Spleen (tissue), 13 donors: ENCODE measurements at places on chromosomes 7 and 10. TPM values are rescaled to one million over a fixed set of nuclear protein-coding genes. Genes with fewer than 3 reads are reported as not detected.

- H3K27me3 ChIP-seq = no peaks in the 10 kb centered on the region
- no peak for DNase-seq
- no peak overlapping the region for H3K27ac ChIP-seq
These were observed 724.5 kb upstream of the POT1 start for GRCh38 chr7:125654076-125654475.

DNA sequence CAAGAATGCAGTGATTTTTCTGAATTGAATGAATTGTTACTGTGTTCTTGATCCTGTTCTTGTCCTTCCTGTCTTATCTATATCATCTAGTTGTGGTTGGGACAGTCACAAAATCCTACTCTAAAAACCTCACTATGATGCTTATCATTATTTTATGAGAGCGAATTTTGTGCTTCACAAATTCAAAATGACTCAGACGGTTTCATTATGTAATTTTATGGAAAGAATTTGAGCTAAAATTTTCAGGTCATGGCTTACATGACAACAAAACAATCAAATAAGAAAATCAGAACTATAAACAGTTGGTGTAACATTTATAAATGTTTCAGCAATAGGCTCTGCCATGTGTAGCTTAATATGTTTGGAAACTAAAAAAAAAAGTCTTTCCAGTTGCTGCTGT, 6.9 kb downstream of the PRKAR2B start:
- no peaks in the 10 kb centered on the region for H3K27me3 ChIP-seq
- DNase-seq = no peak
- no peak overlapping the region for H3K4me3 ChIP-seq
- peaks cover 1% of the 10 kb centered on the region for H3K4me1 ChIP-seq

DNA sequence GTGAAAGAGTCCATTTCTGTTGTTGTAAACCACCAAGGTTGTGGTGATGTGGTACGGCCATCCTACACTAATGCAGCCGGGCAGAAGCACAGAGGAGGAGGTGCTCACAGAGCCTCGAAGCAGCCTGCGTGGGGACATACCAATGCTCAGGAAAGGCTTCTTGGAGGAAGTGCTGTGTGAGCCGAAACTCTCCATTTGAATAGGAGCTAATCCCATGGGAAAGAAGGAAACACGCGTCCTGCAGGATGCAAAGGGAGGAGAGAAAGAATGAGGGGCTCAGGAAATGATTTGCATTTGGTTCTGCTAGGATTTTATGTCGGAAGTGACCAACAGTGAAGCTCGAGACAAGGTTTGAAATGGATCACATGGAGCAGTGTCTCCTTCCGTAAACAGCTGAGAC, 477.9 kb upstream of the ANKRD30A start:
- H3K27ac ChIP-seq = no peak overlapping the region
- H3K4me3 ChIP-seq = no peak overlapping the region
- DNase-seq = no peak
- no peaks in the 10 kb centered on the region for H3K36me3 ChIP-seq

GRCh38 chr7:103149808-103150180, 895 bp upstream of the NAPEPLD start:
- no peaks in the 10 kb centered on the region for H3K27me3 ChIP-seq
- no peak for DNase-seq
- peaks cover 34% of the 10 kb centered on the region for H3K4me1 ChIP-seq
- H3K27ac ChIP-seq = peak overlapping the region; percentile 99
- no peaks in the 10 kb centered on the region for H3K36me3 ChIP-seq

GRCh38 chr10:101695404-101695890, 477 bp upstream of the FBXW4 start:
- H3K27me3 ChIP-seq = no peaks in the 10 kb centered on the region
- H3K27ac ChIP-seq = peak overlapping the region; percentile 98
- peaks cover 51% of the 10 kb centered on the region for H3K4me1 ChIP-seq
- peak overlapping the region; percentile 67 for H3K4me3 ChIP-seq
- DNase-seq = no peak

DNA sequence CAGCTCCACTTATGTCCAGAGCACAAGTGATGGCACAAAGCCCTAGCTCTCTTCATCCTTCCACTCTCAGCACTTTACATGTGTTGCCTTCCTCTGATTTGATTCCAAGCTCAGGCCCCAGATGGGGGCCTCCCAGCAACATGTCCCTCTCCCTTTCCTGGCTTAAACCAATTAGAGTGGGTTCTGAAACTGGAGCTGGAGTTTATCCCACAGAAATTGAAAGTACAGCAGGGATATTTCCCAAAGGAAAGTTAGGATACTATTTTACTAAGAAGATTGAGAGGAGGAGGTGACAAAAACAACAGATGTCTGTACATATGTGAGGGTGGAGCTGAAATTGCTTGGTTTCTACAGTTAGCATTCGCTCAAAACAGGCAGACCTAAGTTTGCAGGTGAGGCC, 724.6 kb downstream of the AUTS2 start:
- no peaks in the 10 kb centered on the region for H3K27me3 ChIP-seq
- H3K4me1 ChIP-seq = no peaks in the 10 kb centered on the region
- no peak overlapping the region for H3K27ac ChIP-seq
- no peak for DNase-seq
- no peak overlapping the region for H3K4me3 ChIP-seq

DNA sequence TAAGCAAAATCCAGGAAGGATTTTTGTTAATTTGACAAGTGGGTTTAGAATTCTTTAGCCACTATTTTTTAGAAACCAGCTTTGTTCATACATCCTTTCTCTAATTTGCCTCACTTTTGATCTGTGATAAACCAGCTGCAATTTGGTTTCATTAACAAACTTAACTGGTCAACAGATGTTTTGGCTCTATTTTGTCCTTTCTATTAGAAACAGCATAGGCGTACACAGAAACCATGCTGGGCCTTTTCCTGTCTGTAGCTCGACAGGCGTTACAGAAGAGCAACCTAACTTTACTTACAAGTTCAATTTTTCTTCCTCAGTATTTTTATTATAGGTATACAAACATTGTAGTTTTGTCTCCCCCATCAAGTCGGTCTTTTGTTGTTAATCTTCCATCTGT, 28.2 kb downstream of the KAT6B start:
- H3K27me3 ChIP-seq = no peaks in the 10 kb centered on the region
- no peak overlapping the region for H3K4me3 ChIP-seq
- H3K27ac ChIP-seq = peak overlapping the region; percentile 55
- no peaks in the 10 kb centered on the region for H3K36me3 ChIP-seq
- no peak for DNase-seq

DNA sequence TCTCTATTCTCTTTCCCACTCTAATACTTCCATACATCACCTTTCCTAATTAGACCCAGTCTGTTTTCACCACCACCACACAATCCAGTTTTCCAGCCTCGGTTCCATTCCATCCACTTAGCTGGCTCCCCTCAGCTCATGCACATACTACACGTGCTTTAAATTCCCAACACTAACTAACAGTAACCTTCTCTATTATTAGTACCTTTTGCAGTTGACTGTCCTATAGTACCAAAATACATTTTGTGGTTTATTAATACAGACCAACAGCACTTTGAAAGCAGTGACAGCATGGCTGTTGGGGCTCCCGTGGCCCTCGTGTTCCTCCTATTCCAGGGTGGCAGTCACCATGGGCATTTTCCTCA, 64.9 kb downstream of the LARP4B start:
- no peak overlapping the region for H3K4me3 ChIP-seq
- no peaks in the 10 kb centered on the region for H3K27me3 ChIP-seq
- DNase-seq = no peak
- no peaks in the 10 kb centered on the region for H3K4me1 ChIP-seq
- peaks cover 84% of the 10 kb centered on the region for H3K36me3 ChIP-seq
- no peak overlapping the region for H3K27ac ChIP-seq

LRRC17 gene
- total RNA-seq = 2.5 TPM

POLR3A gene
- 18.9 TPM for total RNA-seq

PDLIM1 gene
- total RNA-seq = 101 TPM

SH2B2 gene
- 28.5 TPM for total RNA-seq

RAB19 gene
- 1.0 TPM for total RNA-seq
